ENCODE measurements at places on chromosomes 3 and 15.

DNA sequence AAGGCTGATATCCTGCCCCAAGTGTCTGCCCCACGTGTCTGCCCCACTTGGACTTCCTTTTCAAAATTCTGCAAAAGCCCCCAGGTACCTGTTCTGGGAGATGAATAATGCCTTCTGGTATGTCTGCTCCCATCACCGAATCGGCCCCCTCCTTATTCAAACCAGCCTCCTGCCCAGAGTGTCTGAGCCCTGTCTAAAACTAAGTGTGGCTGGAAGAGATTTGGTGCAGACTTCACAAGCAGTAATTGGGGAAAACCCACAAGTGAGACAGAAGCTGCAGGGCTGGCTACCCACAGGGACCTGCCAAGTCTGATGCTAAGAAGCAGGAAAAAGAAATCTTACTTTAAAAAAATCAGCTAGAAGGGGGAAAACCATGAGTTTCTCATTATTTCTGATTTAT is 85.1 kb downstream of the DUT start:
- no peak for DNase-seq

DNA sequence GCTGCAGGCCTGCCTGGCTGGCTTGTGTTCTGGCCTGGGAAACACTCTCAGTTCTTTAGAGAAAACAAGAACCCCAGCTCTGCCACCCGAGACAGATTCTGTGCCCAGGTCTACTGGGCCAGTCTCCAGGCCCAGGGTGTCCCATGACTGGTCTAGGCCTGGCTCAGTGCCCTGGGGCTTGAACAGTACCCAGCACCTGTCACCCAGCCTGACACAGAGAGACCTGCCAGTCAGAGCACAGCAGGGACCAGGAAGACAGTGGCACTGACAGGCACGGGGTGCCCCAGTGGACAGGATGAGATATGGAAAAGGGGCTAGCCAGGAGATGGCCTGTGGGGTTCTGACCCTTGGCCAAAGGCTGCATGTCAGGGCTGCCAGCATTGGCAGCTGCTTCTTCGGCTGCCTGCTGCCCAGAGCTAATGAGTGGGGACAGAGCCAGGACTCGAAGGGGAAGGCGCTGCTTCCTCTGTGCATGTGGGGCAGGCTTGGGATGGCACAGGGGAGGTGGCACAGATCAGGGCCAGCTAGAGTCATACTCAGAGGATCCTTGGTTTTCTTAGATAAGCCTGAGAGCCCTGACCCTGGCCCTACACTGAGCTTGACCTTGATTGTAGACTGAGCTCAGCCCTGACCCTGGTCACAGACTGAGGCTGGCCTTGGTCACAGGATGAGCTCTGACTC is 15.1 kb downstream of the CCDC33 start:
- DNase-seq, result no peak

- no peak for DNase-seq
Measured at GRCh38 chr3:160125258-160125657, 100.0 kb upstream of the C3orf80 start.

- DNase-seq, result no peak
Measured at GRCh38 chr3:47283193-47283537, 421 bp downstream of the KLHL18 start.

DNA sequence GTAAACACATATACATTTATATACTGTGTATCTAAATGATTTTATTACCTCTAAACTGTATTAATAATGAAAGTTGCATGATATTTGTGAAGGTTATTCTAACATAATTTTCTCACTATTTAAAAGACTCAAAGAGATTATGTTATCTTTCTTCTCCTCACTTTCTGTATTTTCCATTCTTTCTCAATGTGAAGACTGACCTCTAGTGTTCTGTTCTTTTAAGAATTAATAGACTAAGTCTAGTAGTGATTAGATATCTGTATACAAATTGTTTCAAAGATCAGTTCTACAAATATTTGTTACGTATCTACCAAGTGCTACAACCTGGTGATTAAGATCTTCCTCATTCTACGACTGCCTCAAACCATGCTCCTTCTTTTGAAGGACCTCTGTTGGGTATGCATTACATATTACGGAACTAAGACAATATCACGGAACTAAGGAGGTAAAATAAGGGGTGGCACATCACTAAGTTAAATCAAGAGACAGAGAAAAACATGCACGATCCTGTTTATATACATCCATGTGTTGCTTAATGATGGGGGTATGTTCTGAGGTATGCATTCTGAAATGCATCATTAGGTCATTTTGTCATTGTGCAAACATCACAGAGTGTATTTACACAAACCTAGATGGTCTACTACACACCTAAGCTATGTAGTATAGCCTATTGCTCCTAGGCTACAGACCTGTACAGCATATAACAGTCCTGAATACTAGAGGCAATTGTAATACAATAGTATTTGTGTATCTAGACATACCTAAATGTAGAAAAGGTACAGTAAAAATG is 161.5 kb upstream of the KBTBD8 start:
- DNase-seq, result no peak

DNA sequence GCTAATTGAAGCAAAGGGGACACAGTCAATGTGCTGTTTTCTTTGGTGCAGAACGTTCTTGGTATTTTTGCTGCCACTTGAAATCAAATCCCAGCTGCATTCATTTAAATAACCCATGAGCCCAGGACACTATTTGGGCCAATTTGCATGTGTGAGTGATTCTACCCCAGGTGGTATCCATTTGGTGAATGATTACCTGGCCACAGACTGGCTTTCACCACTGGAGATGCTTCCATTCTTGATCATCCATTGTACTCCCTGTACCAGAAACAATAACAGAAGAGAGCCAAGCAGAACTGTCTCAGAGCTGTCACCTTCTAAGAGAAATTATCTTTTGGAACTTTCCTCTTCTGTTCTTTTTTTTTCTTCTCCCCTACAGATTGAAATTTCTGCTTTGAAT is 139.7 kb upstream of the RARB start:
- no peak for DNase-seq

GRCh38 chr3:16490062-16490619 is 23.4 kb downstream of the RFTN1 start:
- no peak for DNase-seq

DNA sequence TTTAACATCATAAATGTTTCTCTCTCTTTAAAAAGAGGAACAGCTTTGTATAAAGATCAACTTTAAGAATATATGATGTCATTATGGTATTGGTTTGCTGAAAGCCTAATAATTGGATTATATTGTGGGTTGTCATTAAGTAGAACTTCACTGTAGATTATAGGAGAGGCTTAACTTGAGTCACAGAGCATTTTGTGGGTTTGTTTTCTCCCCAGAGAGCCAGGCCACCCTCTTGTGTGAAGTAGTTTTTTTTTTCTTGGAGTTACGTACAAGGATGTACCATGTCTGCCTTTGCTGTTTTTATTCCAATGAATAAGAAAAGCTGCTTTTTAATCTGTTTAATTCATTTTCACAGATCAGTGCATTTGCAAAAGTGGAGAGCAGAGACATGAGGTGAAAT is 354.8 kb upstream of the TBL1XR1 start:
- no peak for DNase-seq

DNA sequence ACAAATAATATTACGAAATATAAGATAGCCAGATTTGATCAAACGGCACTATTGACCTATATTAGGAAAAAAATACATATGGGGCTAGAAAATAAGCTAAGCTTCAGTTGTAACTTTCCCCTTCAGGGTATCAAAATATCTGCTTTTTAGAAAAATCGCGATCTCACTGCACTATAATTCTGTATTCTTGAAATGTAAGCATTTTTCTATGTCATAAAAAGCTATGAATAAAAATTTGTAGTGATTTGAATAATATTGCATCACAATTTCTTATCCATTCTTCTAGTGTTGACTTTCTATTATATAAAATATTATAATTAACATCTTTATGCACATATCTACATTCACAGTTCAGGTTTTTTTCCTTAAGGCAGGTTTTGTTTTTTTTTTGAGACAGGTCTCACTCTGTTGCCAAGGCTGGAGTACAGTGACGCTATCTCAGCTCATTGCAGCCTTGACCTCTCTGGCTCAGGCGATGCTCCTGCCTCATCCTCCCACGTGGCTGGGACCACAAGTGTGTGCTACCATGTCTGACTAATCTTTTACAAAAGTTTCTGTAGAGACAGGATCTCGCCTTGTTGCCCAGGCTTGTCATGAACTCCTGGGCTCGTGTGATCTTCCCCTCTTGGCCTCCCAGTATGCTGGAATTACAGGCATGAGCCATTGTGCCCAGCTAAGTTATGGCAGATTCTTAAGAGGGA is 21.6 kb downstream of the EMC4 start:
- DNase-seq, result no peak

DNA sequence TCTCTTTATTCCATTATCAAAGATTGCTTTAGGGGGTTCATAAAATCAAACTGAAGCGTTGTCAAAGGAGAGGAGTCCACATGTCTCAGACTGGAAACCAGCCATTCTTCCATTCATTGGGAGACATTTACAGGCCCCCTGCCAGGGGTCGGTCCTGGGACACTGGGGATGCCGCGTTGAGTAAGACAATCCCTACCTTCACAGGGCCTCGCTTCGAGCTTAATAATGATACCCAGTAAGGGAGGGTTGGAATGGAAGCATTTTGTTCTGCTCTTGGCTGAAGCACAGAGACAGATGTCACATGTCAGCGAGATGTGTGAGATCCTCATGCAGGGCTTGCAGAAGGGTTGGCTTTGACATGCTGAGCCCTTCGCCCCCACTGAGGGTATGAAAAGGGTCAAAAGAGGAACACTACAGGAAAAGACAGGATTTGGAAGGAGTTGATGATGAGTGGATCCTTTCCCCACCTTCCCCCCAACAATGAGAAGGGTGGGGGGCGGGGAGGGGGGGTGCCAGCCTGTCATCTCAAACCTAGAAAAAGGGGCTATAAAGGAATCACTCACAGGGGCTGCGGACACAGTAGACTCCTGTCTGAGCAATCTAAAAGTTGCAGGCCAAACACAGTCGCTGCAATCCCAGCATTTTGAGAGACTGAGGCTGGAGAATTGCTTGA is 25.6 kb upstream of the ARL8B start:
- no peak for DNase-seq

DNA sequence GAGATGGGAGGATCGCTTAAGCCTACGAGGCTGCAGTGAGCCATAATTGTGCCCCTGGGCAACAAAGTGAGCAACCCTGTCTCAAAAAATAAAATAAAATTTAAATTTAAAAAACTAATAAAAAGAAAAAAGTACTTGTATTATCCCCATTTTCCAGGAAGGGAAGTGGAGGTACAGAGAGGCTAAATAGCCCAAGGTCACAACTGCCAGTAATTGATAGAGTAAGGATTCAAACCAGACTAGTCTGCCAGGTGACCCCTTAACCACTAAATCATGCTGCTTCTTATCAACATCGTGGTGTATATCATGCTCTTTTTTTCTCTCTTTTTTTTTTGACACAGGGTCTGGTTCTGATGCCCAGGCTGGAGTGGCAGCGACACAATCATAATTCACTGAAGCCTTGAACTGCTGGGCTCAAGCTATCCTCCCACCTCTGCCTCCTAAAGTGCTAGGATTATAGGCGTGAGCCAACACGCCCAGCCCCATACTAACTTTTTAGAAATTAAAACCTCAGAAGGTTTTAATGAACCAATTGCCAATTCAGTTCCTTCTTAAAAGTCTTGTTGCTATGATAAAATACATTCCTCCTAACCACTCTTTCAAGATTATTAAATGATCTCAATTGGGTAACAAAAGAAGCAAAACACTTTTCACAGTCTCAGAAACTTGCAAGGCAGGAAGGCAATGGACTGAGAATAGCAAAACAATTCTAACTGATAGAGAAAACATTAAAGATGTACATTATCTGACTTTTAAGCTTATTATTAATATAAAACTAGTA is 30.5 kb downstream of the HERC1 start:
- no peak for DNase-seq

GRCh38 chr3:181700168-181701087 is 11.3 kb upstream of the SOX2 start:
- no peak for DNase-seq

GRCh38 chr3:17979911-17980310 is 237.5 kb upstream of the TBC1D5 start:
- DNase-seq, result no peak

DNA sequence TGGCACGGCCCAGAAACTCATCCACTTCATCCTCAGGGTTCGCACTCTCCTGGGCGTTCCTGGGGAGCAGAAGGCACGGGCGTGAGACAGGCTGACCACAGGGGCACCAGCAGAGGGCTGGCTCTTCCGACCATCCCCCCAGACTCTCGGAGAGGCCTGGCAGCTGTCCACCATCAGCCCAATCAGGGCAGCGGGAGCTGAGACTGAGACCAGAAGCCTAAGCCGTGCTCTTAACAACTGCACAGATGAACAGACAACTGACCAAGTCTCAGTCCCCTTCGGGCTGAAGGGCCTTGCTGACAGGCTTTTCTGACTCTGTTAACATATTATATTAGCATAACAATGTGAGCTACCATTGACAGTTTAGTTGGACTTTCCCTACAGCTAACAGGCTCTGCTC is 118.0 kb downstream of the SEC22A start:
- no peak for DNase-seq

DNA sequence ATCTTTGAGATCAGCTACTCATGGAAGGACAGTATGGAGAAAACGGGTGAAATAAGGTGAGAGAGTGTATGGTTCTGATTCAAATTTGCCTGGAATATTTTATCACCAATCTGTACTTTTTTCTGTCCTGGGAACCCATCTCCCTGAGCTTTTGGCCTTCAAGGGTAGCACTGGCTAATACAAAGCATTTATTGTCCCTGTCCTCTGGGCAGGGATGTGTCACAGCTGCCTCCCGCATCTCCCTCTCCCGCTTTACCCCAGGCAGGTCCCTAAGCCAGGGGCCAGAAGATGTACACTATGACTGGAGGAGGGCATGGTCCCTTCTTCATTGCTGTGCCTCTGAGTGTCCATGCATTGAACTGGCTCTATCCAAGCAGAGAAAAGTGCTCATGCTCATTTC is 201.7 kb upstream of the CHRNA7 start:
- no peak for DNase-seq

GRCh38 chr3:106182950-106183511 is 314.2 kb upstream of the CBLB start:
- no peak for DNase-seq

GRCh38 chr15:82917249-82917648 is 35.3 kb downstream of the HOMER2 start:
- DNase-seq, result no peak

DNA sequence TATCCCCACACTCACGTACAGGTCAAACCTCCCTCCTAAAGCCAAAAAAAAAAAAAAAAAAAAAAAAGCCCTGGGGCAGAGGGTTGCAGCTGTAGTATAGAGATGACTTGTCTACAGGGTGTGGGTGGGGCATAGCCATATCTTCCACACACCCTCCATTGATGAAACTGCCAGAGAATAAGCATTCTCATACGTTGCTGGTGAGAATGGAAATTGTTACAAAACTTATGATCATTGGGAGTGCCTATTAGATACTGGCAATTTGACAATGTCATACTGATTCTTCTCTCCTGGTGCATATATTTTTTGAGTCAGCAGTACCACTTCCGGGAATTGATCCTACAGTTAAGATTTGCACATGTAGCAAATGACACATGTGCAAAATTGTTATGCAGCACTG is 11.0 kb upstream of the CTNNB1 start:
- peak; percentile 11 for DNase-seq

GRCh38 chr3:72997421-72997961 is 880 bp downstream of the PPP4R2 start:
- DNase-seq, result no peak

- no peak for DNase-seq
Measured at GRCh38 chr15:34718681-34719665, 35.8 kb downstream of the GJD2 start.

- DNase-seq, result no peak
Measured at GRCh38 chr3:37386627-37387230, 212.3 kb upstream of the LRRFIP2 start.
